ENCODE measurements at places on chromosomes 3 and 15.
A peak's percentile ranks its signal among the peaks of the same experiment; 100 is the strongest.

GRCh38 chr3:193132241-193132640, 108.8 kb upstream of the PLAAT1 start:
- no peak for DNase-seq
- H3K4me3 ChIP-seq: no peak overlapping the region
- no peaks in the 10 kb centered on the region for H3K27me3 ChIP-seq

DNA sequence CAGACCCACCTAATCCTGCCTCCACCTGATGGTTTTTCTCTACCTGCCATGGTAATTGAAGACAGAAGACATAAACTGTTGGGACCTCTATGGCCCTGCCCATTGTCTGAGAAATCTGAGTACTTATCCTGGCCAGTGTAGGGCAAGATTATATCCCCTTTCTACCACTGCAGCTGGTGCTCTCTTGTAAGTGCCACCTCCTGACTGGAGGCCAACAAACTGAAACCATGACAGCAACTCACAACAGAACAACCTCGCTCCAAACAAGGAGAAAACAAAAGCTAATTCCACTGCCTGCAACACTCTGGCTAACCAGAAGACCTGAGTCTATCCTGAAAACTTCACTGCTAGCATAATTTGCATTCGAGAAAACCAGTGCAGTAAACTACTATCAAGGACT, 82.9 kb downstream of the CLDN1 start:
- H3K4me1 ChIP-seq: no peaks in the 10 kb centered on the region
- DNase-seq: no peak
- H3K27ac ChIP-seq: no peak overlapping the region
- no peak overlapping the region for H3K4me3 ChIP-seq
- H3K36me3 ChIP-seq: no peaks in the 10 kb centered on the region
- H3K27me3 ChIP-seq: no peaks in the 10 kb centered on the region

DNA sequence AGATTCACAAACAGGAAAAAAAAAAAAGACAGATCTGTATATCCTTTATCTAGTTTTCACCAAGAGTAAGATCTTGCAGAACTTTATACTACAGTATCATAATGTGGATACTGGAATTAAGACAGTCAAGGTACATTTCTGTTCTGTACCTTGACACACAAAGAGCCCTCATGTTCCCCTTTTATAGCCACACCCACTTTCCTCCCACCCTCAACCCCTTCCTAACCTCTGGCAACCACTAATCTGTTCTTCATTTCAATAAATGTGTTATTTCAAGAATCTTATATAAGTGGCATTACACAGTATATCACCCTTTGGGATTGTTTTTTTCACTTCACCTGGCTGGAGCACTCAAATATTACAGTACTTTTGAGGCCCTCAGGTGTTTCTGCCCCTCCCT, 3.6 kb upstream of the RAB6B start:
- peaks cover 4% of the 10 kb centered on the region for H3K27me3 ChIP-seq
- no peak overlapping the region for H3K4me3 ChIP-seq
- H3K36me3 ChIP-seq: no peaks in the 10 kb centered on the region
- no peak for DNase-seq
- H3K4me1 ChIP-seq: no peaks in the 10 kb centered on the region

DNA sequence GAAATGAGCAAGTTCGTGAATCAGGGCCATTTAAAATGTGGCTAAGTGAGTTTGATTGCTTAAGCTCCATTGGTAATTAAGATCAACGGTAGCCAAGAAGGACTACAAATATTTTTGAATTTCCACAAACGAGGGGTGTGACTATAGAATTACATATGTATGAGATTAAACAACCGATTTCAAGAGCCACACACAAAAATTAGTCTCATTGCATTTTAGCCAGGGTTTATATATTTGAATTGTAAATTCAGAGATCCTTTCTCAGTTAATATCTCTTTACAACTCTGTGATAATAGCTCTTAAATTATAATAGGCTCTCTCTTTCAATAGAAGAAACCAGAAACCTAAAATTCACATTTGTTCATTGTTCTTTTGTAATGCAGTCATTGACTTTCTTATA, 325.6 kb upstream of the ICE2 start:
- H3K4me3 ChIP-seq: no peak overlapping the region
- H3K27ac ChIP-seq: no peak overlapping the region
- H3K36me3 ChIP-seq: no peaks in the 10 kb centered on the region
- peaks cover 27% of the 10 kb centered on the region for H3K4me1 ChIP-seq
- no peaks in the 10 kb centered on the region for H3K27me3 ChIP-seq

DNA sequence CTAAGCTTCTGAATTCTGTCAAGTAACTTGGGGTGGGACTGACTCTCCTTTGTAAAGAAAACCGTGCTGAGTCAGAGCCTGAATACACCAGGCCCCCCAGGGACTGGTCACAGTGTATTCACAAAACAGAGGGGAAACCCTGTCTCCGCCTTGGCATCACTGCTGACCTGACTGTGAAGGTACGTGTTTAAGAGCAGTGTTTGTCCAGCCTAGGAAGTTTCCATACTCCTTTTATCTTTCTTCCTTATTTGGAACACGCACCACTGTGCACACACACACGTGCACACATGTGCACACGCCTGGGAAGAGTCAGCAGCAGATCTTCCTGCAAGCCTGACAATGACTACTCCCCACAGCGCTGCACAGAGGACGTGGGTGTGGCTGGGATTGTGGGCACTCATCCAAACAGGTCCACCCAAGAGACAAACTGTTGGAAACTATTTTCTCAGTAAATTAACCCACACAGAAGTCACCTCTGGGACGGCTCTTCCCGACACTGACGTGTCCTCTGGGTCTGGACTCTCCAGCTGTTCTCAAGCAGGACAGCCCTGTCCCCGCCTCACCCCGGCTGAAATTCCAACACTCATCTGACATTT, 87.7 kb downstream of the ATP10A start:
- H3K27me3 ChIP-seq: no peaks in the 10 kb centered on the region
- H3K36me3 ChIP-seq: no peaks in the 10 kb centered on the region
- peak; percentile 63 for DNase-seq
- peaks cover 14% of the 10 kb centered on the region for H3K4me1 ChIP-seq

- no peak overlapping the region for H3K27ac ChIP-seq
- H3K36me3 ChIP-seq: no peaks in the 10 kb centered on the region
- no peaks in the 10 kb centered on the region for H3K4me1 ChIP-seq
- DNase-seq: no peak
- no peaks in the 10 kb centered on the region for H3K27me3 ChIP-seq
Measured at GRCh38 chr3:171049861-171050444, 23.4 kb upstream of the SLC2A2 start.

DNA sequence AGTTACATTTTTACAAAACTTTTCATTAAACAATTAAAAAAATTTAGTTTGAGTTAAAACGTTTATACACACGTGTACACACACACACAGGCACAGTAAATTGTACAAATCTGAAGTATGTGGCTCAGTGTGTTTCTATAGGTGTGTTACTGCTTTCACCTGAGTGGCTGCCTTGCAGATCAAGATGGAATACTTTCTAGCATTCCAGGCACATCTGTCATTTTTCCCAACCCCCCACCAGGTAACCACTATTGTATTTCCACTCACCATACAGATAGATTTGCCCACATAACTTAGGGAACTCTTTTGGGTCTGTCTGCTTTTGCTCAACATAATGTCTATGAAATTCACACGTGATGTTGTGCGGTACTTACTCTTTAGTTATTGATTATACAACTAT, 141.1 kb downstream of the PTPRG start:
- peaks cover 11% of the 10 kb centered on the region for H3K4me1 ChIP-seq
- no peak overlapping the region for H3K4me3 ChIP-seq
- H3K36me3 ChIP-seq: no peaks in the 10 kb centered on the region
- no peak overlapping the region for H3K27ac ChIP-seq
- no peaks in the 10 kb centered on the region for H3K27me3 ChIP-seq
- DNase-seq: no peak

GRCh38 chr15:40333922-40334492, 6.7 kb downstream of the CCDC9B start:
- peaks cover 50% of the 10 kb centered on the region for H3K4me1 ChIP-seq
- no peaks in the 10 kb centered on the region for H3K27me3 ChIP-seq
- DNase-seq: peak; percentile 52
- H3K27ac ChIP-seq: peak overlapping the region; percentile 98

GRCh38 chr15:32956006-32956405, 238.2 kb downstream of the GREM1 start:
- no peak for DNase-seq
- H3K27me3 ChIP-seq: no peaks in the 10 kb centered on the region
- no peak overlapping the region for H3K27ac ChIP-seq

DNA sequence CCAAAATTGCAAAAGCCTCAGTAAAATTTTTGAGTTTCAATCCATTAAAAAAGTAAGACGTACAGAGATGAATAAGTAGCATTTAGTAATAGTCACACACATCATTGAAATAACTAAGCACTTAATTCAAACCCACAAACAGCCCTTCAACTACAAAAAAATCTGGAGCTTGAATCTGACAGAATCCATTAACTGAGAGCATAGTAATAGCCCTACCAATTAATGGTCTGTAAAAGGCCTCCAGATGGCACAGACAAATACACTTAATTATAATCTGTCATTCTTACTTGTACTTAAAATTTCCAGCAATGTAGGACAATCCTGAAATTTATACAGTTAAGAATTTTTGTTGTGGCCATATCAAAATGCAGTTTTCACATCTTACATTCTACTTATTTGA, 246.9 kb downstream of the VGLL3 start:
- no peak overlapping the region for H3K4me3 ChIP-seq
- no peak for DNase-seq
- no peaks in the 10 kb centered on the region for H3K36me3 ChIP-seq
- H3K4me1 ChIP-seq: no peaks in the 10 kb centered on the region
- H3K27ac ChIP-seq: no peak overlapping the region
- no peaks in the 10 kb centered on the region for H3K27me3 ChIP-seq

DNA sequence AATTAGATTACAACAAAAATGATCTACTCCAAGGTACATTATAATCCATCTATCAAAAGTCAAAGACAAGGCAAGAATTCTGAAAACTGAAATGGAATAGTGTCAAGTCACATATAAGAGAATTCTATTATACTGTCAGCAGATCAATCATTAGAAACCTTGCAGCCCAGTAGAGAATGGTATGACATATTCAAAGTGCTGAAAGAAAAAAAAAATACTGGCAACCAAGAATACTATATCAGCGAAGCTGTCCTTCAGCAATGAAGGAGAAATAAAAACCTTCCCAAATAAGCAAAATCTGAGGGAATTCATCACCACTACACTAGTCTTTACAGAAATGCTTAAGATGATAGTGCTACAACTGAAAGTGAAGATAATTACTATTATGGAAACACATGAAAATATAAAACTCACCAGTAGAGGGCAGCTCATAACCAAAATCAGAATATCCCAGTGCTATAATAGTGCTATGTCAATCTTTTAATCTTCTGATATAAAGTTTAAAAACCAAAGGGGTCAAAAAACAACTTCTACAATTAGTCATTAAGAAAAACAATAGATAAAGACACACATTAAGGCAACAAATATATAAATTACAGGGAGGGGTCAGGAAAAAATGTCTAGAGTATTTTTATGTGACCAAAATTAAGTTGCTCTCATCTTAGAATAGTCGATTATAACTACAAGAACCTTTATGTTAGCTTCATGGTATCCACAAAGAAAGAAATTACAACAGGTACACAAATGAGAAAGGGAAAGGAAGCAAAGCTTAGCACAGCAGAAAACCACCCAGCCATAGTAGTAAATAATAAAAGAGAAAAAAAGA, 190.7 kb upstream of the CNTN6 start:
- H3K4me3 ChIP-seq: no peak overlapping the region
- no peaks in the 10 kb centered on the region for H3K27me3 ChIP-seq
- H3K27ac ChIP-seq: no peak overlapping the region

DNA sequence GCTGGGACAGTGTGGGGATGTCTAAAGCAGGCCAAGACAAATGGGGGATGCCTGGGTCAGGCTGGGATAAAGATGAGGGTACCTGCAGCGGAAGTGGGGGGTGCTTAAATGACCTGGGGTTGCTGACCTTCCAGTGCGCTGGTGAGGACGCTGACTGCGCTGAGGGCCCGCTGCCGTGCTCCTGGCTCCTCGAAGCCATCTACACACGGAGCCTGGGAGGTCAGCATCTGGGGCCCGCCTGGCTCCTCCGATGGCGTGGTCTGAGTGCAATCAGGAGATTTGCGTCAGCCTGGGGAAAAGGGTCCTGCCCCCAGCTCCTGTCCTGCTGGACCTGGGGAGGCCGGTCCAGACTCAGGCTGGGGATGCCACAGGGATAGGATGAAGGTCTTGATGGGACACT, 50.7 kb downstream of the SCN5A start:
- H3K36me3 ChIP-seq: no peaks in the 10 kb centered on the region
- H3K4me3 ChIP-seq: no peak overlapping the region
- no peak for DNase-seq
- H3K27me3 ChIP-seq: no peaks in the 10 kb centered on the region
- no peak overlapping the region for H3K27ac ChIP-seq

DNA sequence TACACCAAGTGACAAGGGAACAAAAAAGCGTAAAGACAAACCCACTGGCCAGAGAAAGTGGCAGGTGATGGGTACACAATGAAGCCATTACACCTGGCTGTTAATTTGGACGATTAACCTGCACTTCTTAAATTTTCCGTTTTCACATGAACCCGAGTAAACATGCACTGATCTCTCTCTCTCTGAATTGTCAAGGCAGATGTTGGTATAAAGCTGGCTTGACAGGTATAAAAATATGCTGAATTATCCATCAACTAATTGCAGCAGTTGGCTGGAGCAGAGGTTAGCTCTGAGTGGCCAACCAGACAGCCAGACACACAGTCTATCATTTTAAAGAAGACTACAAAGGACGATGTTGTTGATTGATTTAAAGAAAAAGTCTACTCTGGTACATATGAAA, 561.7 kb upstream of the ALCAM start:
- DNase-seq: no peak
- H3K27ac ChIP-seq: no peak overlapping the region
- H3K4me1 ChIP-seq: no peaks in the 10 kb centered on the region
- H3K27me3 ChIP-seq: no peaks in the 10 kb centered on the region
- H3K36me3 ChIP-seq: no peaks in the 10 kb centered on the region

DNA sequence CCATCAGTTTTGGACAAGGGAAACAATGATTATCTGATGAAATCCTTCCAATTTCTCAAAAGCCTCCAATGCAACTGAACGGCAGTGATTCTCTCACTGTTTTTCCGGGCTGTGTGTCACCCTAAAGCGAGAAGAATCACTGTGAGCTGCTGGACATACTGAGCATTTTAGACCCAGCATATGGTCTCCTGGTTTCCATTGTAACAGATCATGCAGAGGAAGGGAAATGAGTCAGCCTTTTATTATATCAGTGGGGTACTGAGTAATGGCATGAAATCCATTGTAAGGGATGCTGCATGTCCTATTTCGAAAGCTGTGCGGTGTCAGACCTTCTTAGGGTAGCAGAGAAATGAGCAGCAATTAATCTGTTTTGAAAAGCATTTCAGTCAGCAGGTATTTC, 287.1 kb downstream of the IL5RA start:
- H3K27ac ChIP-seq: no peak overlapping the region
- no peaks in the 10 kb centered on the region for H3K27me3 ChIP-seq
- no peak for DNase-seq

- no peaks in the 10 kb centered on the region for H3K36me3 ChIP-seq
- H3K4me3 ChIP-seq: no peak overlapping the region
- no peaks in the 10 kb centered on the region for H3K4me1 ChIP-seq
- H3K27me3 ChIP-seq: no peaks in the 10 kb centered on the region
- no peak overlapping the region for H3K27ac ChIP-seq
Measured at GRCh38 chr3:9100513-9100894, 137.2 kb upstream of the RAD18 start.

GRCh38 chr3:121703973-121704372, 43.3 kb upstream of the HCLS1 start:
- no peaks in the 10 kb centered on the region for H3K27me3 ChIP-seq
- H3K4me3 ChIP-seq: no peak overlapping the region
- H3K27ac ChIP-seq: no peak overlapping the region
- H3K4me1 ChIP-seq: peaks cover 10% of the 10 kb centered on the region
- H3K36me3 ChIP-seq: no peaks in the 10 kb centered on the region
- no peak for DNase-seq

All from gastrocnemius medialis (tissue), 4 donors.